ENCODE measurements at places on chromosomes 5 and 9.

DNA sequence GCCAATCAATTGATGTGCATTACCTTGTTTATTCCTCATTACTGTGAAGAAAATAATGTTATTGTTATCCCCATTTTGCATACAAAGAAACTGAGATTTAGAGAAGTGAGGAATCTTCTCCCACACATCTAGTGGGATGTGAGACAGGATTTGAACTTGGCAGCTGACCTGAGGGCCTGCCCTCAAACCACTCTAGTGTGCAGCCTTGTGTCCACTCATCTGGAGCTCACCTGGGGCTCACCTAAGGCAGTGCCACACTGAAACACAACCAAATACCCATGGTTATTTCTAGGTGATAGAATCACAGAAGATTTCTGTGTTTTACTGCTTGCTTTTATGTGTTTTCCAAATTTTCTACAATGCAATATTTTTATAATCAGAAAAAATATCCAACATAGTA, 94.7 kb upstream of the SAP30L start:
- no peak for DNase-seq

DNA sequence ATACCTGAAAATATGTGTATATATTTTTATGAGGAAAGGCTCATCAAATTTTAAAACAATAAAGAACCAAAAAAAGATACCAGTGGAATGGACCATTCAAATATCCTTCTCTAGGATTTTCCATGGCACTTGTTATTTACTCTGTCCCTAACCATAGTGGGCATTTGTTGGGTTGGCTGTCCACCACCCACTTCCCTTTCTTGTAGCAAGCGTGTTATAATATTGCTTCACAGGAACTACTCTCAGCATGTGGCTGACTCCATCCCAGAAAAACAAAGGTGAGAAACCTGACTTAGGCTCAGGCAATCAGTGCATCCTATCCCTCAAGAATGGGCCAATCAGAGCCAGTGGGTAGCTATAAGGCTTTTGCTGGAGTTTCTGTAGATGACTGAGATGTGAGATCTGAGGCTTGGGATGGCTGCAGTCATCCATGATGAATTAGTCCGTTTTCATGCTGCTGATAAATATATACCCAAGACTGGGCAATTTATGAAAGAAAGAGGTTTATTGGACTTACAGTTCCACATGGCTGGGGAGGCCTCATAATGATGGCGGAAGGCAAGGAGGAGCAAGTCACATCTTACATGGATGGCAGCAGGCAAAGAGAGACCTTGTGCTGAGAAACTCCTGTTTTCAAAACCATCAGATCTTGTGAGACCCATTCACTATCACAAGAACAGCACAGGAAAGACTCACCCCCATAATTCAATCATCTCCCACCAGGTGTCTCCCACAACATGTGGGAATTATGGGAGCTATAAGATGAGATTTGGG, 17.2 kb downstream of the C5orf63 start:
- DNase-seq: no peak

GRCh38 chr9:27703216-27703980, 130.1 kb upstream of the C9orf72 start:
- no peak for DNase-seq

DNA sequence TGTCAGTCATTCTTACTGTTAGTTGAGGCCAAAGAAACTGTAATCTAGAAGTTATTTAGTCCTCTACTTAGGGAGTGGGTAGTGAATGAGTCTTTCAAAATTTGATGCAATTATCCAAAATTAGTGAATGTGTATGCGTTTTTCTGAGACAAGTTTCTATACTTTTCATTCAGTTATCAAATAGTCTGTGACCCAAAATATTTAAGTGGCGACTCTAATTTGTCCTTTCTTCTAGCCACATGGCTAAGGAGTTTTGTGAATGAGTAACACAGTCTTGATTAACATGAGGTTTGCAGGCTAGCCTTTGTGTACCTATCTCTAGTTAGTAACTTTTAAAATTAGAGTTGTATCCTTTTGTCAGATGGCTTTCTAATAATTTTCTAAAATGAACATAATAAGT, 45.6 kb downstream of the COMMD10 start:
- peak; percentile 19 for DNase-seq

DNA sequence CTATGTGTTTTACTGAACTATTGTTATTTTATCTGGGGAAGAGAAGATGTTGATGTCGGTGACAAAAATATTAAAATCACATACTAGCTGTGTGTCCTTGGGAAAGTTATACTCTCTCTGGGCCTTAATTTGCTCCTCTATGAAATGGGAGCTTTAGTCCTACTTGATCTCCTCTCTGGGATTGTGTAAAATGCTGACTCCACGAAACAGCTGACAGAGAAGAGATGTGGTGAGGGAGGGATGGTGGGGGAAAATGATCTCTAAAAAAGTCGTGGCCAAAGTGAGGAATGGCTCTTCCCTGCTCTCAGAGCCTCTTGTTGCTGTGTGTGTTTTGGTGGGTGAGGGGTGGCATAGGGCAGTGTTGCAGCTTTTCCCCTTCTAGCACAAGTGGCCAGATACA, 173.7 kb downstream of the MELK start:
- no peak for DNase-seq

GRCh38 chr9:88174324-88174723, 36.0 kb upstream of the SPATA31C2 start:
- DNase-seq: no peak

GRCh38 chr9:128081056-128081455, 13.0 kb downstream of the SLC25A25 start:
- DNase-seq: peak; percentile 91

DNA sequence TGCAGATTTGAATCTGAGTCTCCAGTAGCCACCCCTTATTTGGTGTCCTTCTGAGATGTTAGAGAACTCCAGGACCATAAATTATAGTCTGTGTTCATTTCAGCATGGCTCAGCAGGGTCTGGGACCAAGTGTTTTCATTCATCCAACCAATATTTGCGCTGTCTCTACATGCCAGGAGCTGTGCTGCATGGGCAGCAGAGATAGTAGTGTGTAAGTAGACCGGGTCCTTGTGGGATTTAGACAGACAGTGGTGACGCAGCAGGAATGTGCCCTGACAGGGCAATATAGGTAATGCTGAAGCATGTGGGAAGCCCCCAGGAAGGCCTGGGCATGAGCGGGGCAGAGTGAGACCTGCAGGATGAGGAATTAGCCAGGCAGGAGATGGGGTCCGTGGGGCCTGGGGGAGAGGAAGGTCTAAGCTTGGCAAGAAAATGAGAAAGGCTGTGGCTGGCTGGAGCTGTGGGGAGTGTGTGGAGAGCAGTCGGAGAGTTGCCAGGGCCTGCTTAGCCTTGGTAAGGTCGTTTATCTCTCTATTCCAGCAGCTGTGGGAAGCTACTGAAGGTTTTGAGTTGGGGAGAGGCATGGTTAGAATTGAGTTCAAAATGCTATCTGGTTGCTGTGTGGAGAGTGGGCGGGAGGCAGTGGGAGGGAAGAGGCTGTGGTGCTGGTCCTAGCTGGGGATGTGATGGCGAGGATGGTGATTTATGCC, 16.8 kb downstream of the STXBP1 start:
- peak; percentile 49 for DNase-seq

GRCh38 chr5:31754741-31755675, 116.1 kb downstream of the PDZD2 start:
- DNase-seq: no peak

- DNase-seq: no peak
Measured at GRCh38 chr9:134230092-134230941, 66.0 kb upstream of the RNU6ATAC start.

GRCh38 chr5:119373449-119373858, 17.6 kb downstream of the TNFAIP8 start:
- no peak for DNase-seq

GRCh38 chr5:96717874-96718273, 55.7 kb downstream of the CAST start:
- no peak for DNase-seq

DNA sequence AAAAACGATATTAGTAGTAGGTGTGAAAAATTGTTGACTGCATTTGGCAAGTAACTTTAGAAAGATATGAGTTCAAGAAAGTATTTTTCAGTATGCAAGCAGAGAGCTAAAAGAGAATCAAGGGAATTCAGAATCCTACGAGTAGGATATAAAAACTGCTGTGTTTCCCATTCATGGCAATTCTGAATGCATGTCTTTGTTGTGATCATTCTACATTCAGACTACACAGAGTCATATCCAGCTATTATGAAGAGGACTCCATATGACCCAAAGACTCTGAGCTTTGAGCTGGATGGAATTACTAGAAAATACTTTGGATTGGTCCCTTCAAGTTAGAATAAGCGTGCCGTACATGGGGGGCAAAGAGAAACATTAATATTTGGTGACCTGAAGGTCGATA, 12.0 kb downstream of the IFNE start:
- no peak for DNase-seq

GRCh38 chr9:129033216-129033615, 3.2 kb upstream of the MIGA2 start:
- DNase-seq: no peak

- no peak for DNase-seq
Measured at GRCh38 chr5:110371725-110372041, 354.8 kb downstream of the TMEM232 start.

DNA sequence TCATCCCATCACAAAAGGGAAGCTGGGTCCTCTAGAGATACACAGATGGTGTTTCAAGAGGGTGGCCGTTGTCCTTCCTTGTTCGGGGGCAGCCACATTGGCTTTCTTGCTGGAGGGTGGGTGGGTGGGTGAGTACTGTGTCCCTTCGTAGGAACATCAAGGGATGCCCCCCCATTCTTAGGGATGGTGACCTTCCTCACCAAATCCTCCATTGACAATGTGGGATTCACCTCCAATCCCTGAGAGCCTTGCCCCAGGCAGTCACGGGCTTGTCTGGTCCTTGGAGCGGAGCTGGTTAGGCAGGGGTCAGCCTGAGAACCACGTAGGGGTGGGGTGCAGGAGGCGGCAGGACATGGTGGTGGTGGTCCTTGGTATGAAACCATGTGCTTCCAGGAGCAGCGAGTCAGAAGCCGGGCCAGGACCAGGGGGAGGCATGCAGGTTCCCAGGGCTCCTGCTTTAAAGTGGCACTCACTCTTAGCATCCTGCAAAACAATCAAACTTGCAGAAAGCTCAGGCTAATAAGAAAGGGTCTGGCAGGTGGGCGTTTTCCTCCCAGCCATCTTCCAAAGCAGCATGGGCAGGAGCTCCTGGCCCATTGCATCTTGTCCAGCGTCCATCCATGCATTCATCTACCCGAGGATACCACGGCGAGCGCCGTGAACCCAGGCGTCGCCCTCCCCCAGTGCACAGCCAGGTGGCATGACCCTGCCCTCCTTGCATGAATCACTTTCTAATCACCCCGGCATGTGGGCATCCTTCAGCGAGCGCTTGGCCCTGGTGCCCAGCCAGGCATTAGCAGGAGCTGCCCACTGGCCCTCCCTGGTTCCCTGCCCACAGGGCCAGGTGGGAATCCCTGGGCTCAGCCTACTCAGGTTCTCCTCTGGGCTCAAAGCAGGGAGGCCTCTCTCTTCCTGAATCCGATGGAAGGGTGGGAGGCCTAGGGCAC, 76.4 kb downstream of the NTNG2 start:
- no peak for DNase-seq

DNA sequence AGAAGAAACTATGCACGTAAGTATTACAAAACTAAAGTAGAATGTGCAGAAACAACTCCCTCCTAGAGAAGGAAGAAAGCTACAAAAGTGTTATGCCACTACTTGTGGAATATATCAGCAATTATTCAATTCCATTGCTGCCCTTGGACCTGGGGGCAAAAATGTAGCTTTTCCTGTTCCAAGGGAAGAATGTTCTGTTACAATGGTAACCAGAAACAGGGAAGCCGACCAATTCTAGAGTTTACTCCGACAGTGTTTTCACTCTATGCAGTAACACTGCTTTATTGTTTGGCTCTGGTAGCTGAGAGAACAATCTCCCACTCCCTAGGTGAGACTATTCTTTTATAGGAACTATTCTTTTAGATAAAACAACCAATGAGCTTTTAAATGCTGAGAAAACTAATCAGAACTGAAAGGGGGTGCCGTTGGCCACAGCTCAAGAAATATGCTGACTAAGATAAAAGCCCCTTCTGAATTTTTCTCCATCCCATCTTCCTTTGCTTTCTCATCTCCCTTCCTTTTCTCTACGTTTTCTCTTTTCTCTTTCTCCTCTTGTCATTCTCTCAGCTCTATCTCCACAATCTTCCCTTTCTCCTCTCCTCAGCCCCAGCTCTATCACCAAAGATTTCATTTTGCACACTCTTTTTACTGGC, 54.1 kb downstream of the SLC1A3 start:
- DNase-seq: no peak

DNA sequence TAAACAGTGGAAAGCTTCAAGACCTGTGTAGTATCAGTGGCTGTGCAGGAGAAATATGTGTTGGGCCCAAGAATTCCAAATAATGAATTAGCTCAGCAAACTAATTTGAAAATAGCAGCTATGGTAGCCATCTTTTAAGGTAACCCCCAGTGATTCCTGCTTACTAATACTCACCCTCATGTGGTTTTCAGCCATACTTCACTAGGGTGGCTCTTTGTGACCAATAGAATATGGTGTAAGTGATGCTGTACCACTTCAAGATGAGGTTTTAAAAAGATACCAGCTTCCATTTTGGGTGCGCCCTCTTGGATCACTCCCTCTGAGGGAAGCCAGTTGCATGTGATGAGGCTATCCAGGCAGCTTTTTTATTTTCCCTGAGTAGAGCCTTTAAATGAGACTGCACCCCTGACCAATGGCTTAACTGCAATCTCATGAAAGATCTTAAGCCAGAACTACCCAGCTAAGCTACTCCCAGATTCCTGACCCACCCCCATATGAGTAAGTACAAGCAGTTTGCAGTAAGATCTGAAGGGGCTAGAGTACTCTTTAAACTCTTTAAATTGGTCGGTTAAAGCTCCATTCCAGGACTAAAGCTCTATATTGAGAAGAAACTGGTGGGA, 58.3 kb downstream of the UHRF2 start:
- DNase-seq: no peak

DNA sequence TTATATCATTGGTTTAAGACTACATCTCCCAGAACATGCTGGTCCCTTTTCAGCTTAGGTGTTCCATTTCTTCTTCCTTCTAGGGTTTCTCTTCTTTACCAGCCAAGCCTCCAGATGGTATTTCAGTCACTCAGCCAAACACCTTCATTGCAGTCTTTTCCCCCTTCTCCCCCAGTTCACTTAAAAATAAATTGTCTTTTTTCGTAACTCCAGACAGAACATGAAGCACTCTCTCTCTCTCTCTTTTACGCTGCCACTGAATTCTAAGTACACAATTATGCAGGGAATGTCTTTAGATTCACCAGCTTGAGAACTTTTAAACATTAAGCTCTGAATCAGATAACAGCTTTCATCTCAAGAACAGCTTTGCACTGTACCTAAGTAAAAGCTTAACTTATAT, 419.7 kb upstream of the BRINP1 start:
- DNase-seq: no peak

All from cardiac fibroblast (primary cell).